NCI-H1105 treated with DMSO at 0.1 percent for 48 hours (cell line): ENCODE measurements at places on chromosomes 1 and 21.
A peak's percentile ranks its signal among the peaks of the same experiment; 100 is the strongest.

DNA sequence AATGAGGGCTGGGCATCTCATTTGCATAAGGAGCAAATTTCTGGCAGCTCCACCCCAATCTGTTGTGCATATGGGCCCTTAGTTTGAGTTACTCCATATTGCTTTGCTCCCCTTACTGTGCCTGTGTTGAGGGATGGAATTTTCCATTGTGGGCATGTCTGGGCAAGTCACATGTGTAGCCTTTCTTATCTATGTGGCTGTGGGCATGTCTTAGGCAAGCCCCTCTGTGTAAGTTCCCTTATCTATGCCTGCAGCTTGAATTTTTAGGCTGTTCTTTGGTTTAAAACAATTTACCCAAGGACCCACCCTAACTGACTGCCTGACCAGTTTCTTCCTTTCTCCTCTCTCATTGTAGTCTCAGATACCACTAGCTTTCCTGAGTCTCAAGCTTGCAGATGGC, 405.7 kb upstream of the NCAM2 start:
- DNase-seq = no peak

GRCh38 chr1:98887507-98887906, 117.2 kb downstream of the PLPPR5 start:
- DNase-seq = no peak

- no peak for DNase-seq
Measured at GRCh38 chr1:233253832-233254331, 41.6 kb downstream of the PCNX2 start.

GRCh38 chr21:38851101-38851500, 45.4 kb downstream of the ETS2 start:
- no peak for DNase-seq

DNA sequence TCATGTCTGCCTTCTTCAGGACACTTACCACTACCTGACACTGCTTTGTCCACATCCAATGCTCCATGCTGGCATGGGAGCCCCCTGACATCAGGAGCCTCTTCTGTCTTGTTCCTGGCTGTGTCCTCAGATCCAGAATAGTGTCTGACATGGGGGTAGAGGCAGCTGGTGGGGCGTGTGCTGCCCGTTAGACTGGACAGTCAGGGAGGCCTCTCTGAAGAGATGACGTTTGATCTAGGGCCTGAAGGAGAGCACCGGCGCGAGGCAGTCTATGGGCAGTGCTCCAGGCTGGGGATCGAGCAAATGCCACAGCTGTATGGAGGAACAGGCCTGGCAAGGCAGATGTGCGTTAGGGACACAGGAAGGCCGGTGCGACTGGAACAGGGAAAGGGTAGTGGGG, 16.6 kb downstream of the SLC9A1 start:
- no peak for DNase-seq

- DNase-seq = no peak
Measured at GRCh38 chr1:9041116-9041779, 15.0 kb upstream of the SLC2A7 start.

GRCh38 chr1:37682334-37682987, 9.9 kb upstream of the CDCA8 start:
- peak; percentile 55 for DNase-seq

- peak; percentile 74 for DNase-seq
Measured at GRCh38 chr1:171226747-171227370, 21.4 kb upstream of the FMO1 start.

DNA sequence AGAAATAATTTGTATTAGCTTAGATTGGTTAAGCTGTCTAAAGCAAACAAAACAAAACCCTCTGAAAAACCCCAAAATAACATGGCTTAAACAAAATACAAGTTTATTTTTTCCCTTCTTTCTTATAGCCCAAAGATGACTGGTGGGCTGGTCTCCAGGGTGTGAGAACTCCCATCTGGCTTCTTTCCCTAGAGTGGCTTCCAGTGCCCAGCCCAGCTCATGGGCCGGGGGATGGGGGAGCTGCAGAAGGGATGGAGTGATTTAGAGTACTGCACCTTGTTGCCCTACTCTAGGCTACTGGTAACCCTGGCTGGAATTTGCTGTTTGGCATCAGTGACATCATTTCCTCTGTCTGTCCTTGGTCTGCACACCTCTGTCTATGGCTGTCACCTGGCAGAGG, 223.0 kb downstream of the PBX1 start:
- DNase-seq = no peak

- no peak for DNase-seq
Measured at GRCh38 chr1:24169286-24169685, 17.8 kb downstream of the IFNLR1 start.

DNA sequence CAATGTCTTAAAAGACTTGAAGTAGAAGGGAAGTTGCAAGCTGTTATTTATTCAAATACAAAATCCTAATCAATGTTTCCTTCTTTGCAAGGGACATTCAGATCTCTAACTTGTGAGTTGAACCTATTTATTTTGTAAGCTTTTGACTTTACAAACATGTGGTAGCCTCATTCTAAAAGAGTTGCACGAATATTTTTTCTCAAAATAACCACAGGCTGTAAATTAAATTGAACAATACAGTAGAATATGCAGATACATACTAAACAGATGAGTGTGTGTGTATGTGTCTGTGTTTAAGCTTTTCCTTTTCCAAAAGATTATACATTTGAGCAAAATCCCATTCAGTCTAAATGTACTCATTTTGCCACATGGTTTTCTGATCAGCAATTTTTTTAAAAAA, 4.8 kb upstream of the DYNLT5 start:
- DNase-seq = no peak

DNA sequence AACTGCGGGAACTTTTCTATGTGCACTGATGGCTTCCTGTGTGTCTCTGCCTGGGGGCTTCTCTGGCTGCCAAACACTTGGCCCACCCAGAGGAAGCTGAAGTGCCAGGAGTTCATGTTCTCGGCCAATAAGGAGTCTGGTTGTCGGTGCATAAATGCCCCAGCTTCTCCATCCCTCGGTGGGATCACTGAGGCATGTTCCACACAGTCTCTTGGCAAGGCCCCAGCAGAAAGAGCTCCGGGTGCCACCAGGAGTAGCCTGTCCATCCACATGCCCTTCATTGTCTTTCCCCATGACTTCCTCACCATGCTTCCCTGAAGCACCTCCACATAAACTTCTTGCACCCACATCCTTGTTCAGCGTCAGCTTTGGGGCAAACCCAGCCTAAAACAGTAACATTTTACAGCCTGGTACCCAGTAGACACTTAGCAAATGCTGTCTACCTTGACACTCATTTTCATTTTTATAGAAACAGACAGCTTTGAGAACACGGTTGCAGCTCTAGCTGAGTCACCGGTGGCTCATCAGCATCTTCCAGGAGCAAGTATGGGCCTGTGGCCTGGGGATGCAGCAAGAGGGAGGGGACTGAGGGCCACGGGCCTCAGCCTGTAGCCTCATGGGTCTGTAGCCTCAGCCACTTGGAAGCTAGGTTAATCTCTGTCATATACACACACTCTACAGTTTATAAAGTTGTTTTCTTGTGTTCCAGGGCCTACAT, 14.8 kb upstream of the CDCP2 start:
- DNase-seq = no peak

GRCh38 chr1:46587069-46587468, 17.0 kb downstream of the MKNK1 start:
- DNase-seq = no peak

DNA sequence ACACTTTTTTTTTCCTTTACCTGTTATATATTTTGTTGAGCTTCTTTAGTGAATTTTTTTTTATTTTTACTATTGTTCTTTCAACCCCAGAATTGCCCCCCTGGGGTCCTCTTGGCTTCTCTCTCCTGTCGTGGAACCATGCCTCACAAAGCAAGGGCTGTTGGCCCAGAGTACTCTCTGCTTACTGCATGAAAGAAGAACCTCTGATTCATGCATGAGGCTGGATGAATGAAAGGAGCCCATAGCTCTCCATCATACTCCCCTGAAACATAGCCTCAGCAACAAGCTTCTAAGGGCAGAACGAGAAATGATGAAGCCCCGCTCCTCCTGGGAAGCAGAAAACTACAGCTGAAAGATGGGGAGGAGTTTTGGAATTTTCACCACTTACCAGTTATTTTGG, 1441.0 kb downstream of the BRINP3 start:
- DNase-seq = no peak

DNA sequence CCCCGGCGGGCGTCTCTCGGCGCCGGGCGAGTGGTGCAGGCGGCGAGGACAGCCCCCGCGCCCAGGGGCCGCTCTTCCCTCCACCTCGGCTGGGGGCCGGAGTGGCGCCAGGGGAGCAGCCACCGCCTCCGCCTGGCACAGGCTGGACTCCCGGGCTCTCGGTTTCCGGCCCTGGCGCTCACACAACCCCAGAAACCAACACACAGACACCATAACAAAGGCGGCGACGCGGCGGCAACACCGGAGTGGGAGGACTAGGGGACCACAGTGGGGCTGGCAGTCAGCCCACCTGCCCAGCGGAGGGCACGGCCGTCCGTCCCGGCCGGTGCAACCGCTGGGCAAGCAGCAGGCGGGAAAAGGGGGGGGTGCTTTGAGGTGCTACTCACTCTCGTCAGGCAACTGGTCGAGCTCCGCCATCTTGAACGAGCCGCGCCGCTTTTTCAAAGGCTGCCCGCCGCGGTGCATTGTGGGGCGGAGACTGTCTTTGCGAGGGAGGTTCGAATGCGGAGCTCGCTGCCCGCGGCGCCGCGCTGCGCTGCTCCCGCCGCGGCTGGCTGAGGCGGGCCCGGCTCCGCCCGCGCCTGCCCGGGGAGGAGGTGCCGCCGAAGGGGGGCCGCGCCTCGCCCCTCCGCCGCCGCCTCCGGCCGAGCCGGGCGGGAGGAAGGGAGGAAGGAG, at the start of gene LIN9:
Gene LIN9, minus strand, starts transcription at position 442 of the 675 bp plus-strand sequence. Its CDS starts 25 bp downstream, at position 417.
- DNase-seq = peak; percentile 72

DNA sequence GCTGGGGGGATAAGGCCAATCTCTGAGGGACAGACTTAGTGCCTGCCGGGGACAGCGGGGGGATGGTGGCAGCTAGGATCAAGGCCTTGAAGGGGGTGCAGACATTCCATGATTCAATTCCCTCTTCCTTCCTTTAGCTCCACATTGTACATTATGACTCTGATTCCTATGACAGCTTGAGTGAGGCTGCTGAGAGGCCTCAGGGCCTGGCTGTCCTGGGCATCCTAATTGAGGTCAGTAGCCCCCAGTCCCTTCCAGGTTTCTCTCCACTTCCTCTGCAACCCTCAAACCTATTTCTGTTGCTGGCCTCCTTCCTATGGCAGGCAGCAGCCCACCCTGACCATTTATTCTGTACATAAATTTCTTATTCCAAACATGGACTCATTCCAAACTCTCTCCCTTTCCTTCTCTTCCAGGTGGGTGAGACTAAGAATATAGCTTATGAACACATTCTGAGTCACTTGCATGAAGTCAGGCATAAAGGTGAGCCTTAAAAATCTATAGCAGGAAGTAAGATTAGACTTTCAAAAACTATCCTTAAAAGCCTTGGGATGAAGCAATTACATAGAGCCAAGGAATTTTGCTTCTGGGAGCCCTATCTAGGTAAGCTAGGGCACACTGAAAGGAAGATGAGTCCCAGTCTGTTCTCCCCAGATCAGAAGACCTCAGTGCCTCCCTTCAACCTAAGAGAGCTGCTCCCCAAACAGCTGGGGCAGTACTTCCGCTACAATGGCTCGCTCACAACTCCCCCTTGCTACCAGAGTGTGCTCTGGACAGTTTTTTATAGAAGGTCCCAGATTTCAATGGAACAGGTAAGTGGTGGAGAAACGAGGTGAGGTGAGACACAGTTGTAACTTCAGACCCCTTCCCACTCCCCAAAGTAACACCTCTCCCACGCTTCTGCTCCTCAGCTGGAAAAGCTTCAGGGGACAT, 5.1 kb downstream of the CA14 start:
- DNase-seq = no peak

GRCh38 chr1:184352776-184353175, 34.1 kb upstream of the C1orf21 start:
- DNase-seq = no peak

GRCh38 chr1:248855580-248855979, 3.3 kb downstream of the ZNF692 start:
- DNase-seq = no peak

DNA sequence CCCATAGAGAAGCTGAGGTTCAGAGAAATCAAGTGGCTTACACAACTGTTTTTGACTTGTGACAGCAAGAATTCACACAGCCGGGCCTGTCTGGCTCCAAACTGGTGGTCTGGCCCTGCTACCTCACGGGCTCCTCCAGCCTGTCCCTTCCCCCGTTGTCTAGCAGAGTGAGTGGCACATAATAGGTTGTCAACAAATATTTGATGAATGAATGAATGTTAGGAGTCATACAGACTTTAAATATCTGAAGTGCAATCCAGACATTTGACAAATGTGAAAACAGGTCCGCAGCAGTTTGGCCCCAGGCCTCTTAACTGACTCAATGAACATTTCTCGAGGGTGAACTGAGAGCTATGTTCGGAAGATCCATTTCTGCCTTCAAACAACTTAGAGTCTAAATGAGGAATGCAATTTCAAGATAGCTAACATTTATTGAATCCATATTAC, 1.1 kb upstream of the RHOC start:
- no peak for DNase-seq

DNA sequence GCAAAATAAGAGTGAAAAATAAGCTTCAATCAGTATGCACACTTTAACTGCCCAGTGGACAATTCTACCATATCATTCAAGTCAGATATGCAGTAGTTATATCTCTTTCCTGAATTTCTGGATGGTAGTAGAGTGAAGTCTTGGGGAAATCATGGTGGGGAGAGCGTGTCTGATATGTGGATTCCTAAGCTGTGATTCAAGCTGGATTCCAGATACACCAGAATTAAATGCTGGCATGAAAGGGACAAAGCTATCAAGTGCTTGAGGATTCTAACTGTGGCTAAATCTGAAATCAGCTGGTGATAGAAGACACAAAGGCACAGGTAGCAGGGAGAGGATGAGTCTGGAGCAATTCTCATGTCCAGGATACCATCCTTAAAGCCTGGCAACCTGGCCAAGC, 323.5 kb downstream of the DUSP10 start:
- DNase-seq = no peak

- DNase-seq = no peak
Measured at GRCh38 chr1:23923592-23924499, 10.7 kb upstream of the CNR2 start.

- no peak for DNase-seq
Measured at GRCh38 chr1:53409233-53409632, 50.0 kb upstream of the DMRTB1 start.

DNA sequence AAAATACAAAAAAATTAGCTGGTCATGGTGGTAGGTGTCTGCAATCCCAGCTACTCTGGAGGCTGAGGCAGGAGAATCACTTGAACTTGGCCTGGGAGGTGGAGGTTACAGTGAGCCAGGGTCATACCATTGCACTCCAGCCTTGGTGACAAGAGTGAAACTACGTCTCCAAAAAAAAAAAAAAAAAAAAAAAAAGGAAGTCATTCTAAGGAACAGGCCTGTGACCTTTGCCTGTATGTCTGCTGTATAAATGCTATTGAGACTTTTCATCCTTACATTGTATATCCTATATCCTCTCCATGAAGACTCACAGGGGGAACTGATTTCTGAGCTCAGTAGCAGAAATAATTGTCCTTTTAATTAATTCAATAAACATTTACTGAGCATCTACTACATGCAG, 7.5 kb upstream of the CTPS1 start:
- DNase-seq = no peak

GRCh38 chr1:158996998-158997397, 12.7 kb upstream of the IFI16 start:
- no peak for DNase-seq

GRCh38 chr1:151311589-151312331, 15.5 kb downstream of the PI4KB start:
- DNase-seq = no peak

GRCh38 chr1:111489604-111490003, 13.8 kb downstream of the ADORA3 start:
- no peak for DNase-seq
